ENCODE measurements at places on chromosomes 13 and 19.

GRCh38 chr13:103188713-103189326 is 122.6 kb upstream of the SLC10A2 start:
- DNase-seq: no peak

- DNase-seq: no peak
Observed at GRCh38 chr13:35697186-35697730, 220.8 kb upstream of the MAB21L1 start.

- no peak for DNase-seq
Observed at GRCh38 chr19:13037161-13037560, 41.9 kb downstream of the NFIX start.

DNA sequence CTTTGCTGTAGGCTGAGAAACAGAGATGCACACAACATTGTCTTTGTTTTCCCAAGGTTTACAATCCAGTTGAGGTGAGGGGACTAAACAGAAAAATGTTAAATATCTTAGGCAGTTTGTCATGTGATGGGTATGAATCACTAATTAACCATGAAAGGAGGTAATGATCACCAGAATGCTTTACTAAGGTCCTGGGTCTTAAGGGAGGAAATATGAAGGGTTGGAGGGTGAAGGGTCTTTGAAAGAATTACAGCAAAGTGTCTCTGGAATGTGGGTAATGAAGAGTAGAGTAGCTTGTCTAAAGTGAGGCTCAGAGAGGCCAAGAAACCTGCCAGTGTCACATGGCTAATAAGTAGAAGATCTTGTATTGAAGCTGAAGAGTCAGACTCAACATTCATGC is 19.0 kb downstream of the BIVM start:
- no peak for DNase-seq

DNA sequence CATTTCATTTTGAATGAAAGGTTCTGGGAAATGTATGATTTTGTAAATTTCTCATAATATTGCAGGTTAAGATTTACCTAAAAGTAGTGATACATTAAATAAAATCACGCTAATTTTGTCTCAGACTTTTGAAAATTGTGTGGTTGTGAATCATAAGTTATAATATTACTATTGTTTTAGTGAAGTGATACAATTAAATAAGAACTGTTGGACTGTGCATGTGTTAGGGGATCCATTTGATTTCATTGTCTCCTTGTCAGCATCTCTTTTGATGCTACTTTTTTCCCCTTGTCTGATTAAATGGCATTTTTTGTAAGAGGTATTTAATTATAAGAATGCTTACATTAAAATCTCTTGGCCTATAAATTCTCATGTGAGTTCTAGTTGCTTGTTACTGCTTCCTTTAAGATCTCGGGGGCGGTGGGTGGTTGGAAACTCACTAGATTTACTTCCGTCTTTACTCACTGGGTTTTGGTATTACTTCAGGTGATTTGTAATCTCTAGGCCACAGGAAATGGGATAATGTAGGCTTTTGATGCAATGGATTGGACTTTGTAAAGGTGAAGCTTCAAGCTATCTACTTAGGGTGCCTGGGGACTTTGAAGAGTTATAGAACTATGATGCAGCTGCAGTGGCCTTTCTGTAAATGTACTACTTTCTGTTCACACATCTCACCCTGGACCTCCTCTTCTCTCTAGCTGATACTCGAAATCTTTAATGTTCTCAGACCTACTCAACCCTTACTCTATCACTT is 66.5 kb downstream of the PAN3 start:
- peak; percentile 42 for DNase-seq

GRCh38 chr13:41394166-41394565 is 63.2 kb upstream of the RGCC start:
- DNase-seq: no peak

GRCh38 chr19:27796540-27796939 is 1416.4 kb downstream of the UQCRFS1 start:
- DNase-seq: no peak

GRCh38 chr13:71304861-71305260 is 562.1 kb downstream of the DACH1 start:
- DNase-seq: no peak

DNA sequence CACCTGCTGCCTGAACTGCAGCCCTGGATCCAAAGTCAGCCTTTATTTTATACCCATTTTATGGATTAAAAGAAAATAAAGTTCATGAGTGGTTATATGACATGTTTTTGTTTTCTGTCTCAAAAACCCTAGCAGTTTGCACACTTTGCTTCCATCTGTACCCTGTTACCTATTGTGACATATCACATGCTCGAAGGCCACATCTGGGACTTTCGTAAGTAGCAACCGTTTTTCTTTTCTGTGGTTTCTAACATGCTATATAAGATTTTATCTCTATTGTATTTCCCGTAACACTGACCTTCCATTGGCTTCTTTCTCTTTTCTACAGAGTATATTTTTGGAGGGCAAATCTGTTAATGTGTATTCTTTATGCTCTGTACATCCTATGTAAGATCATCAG is 1007.2 kb downstream of the PCDH9 start:
- DNase-seq: no peak

DNA sequence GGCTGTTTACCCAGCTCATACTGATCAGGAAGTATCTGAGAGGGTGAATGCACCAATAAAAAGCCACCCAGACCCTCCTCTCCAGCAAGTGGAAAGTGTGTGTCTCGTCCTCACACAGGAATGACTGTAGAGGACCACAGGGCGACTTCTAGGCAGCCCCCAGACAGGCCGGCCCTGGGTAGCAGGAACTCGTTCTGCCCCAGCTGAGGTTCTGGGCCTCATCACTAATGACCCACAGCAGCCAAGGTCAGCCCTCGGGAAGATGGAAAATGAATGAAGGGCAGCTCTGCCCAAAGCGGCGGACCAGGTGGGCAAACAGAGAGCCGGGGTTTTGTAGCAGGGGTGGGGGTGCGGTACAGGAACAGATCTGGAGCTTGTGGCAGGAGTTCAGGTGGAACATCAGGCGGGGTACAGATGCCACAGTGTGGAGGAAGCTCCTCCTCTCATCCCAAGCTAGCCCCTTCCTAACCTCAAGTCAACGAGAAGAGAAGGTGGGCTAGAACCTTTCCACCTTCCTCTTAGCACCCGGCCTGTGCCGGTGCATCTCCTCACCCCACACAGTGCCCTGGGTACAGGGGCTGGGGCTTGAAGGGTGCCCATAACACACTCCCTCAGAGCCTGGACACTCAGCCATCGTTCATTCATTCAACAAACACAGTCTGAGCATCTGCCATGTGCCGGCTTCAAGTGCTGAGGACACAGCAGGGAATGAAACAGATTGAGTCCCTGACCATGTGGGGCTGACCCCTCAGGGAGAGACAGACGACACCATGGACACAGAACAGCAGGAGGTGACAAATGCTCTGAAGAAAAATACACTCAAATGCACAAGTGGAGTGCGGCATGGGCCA is 36.2 kb downstream of the RFX2 start:
- DNase-seq: no peak
